ENCODE measurements at places on chromosomes 12 and 14.
A peak's percentile ranks its signal among the peaks of the same experiment; 100 is the strongest.

DNA sequence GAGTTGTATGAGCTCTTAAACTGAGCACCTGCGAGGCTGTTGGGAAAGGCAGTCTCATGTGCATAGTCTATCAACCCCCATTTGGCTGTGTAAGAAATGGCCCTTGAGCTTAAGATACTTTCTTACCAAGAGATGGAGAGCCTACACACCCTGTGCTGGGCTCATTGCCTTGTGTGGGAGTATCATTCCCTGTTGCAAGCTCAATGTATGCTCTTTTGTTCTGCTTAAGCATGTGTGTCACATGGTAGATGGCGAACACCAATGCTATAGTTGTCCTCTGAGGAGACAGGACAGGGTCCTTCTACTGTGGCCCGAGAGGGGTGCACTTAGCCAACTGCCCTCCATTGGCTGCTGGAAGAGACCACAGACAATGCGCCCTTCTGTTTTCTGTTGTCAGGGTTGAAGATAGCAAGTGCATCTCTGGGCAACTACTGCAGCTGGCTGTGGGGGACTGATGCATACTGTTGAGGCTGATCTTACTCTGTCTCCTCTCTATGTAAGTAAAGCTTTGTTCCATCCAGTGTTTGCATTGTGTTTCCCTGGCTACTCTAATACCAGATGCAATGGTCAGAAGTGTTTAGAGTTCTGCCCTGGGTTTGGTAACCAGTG, 79.5 kb downstream of the PTPRB start:
- DNase-seq: no peak

DNA sequence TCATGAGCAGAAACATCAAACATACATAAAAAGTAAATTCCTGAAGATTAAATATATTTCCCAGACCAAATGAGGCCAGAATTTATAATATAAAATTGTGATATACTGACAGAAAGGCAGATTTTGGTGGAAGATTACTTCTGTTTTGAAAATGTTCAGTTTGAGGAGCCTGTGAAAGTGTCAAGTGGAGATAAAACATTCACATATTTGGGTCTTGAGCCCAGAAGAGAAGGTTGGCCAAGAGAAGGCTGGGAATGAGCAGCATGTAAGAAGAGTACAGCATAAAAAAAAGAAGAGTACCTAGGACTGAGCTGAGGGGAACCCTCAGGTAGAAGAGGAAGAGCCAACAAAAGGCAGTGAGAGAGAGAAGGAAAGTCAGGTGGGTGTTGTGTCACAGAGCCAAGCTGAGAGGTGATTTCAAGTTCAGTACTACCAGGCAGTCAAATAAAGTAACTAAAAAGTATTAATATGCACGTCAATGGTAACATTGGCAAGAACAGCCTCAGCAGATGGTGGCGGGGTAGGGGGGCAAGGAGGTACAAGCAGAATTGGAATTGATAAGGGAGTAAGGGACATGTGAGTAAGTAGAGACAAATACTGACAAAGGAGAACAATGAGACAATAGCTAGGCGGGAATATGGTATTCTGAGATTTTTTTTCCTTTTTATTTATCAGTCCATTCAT, 120.7 kb upstream of the TTC7B start:
- no peak for DNase-seq

DNA sequence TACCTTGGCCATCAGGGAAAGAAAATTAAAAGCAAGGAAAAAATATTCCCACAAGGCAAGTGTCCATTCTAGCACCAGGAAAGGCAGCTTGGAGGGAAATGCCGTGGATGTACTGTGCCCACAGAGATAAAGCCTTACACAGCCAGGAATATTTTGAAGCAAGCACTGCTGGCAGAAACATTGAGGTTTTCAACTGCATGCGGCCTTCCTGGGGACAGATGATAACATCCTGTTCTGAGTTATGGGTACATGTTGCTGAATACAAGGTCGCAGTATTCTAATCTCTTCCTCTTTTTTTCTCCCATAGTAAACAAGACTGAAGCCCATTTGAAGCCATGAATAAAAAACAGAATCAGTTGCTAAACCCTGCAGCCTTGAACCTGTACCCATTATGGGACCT, 197.1 kb downstream of the BTG1 start:
- no peak for DNase-seq

- no peak for DNase-seq
These were observed 139.3 kb downstream of the TTC7B start for GRCh38 chr14:90676912-90677311.

DNA sequence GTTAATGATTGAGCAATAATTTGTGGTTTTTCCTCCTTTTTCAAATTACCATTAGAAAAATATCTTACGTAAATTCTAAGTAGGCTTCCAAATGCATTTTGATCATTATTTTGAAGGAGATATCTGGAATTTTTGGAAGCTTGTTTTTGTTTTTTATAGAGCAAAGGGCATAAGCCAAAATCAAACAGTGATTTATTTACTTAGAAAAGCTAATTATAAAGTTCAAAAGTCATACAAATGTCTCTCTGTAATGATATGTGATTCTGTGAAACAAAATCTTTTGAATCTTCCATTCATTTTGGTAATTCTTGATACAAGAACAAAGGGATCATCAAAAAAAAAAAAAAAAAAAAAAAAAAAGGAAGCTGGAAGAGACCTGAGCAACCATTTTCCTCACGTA, 416.8 kb downstream of the ETNK1 start:
- no peak for DNase-seq

DNA sequence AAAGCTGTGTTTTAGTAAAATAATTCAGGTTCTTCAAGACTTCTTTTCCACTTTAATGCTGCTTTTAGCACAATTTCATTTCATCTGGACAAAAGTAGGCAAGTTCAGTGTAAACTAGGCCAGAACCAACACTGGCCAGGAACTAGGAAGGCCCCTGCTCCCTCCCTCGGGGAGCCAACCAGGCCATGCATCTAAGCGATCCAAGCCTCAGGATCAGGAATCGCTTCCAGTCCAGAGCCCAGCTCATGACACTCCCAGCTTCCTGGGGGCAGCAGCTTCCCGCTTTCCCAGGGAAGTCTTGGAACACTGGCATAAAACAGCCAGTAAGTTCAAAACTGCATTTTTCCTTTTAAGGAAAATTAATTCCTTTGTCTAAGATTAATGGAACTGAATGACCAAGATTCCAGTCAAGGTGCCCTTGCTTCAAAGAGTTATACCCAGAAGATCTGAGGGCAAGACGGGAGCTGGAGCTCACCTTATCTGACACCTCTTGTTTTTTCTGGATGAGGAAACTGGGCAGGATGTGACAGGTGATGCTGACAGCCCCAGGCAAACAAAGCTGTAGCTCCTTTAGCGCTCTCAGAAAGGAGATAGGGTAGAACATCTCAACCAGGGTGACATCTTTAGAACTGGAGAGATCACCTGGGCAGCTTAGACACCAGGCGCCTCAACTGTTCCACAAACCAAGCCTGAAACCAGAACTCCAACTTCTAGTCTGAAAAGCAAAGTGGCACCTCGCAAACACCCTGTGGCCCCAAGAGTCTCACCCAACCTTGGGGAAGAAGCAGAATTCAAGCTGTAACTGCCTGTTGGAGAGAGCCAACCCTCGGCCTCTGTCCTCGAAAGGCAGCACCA, 61.4 kb upstream of the PNMA1 start:
- DNase-seq: no peak

GRCh38 chr14:89269404-89269803, 147.6 kb downstream of the FOXN3 start:
- DNase-seq: no peak

- DNase-seq: no peak
These were observed 46.7 kb downstream of the PTGER2 start for GRCh38 chr14:52360831-52361230.

- DNase-seq: no peak
These were observed 13.8 kb downstream of the RAD51B start for GRCh38 chr14:67833403-67833802.

- peak; percentile 68 for DNase-seq
These were observed 73.9 kb downstream of the HSD17B6 start for GRCh38 chr12:56836800-56837663.

DNA sequence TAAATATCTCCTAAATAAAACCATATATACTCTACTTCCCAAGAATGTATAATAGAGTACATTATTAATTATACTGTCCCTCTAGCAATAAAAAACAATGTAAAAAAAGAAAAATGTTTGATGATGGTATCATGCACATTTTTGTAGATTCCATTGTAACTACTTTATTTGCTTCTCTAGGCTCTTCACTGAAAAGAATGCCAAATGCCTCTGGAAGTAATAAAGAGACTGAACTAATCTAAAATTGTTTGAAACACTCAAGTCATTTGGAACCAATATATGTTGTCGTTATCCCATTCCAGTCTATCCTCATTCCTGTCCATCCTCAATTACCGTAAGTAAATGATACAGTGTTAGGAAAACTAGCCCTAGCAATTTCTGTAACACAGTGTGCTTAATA, 233.6 kb downstream of the C12orf50 start:
- DNase-seq: no peak

GRCh38 chr14:39006721-39007410, 96.2 kb downstream of the SEC23A start:
- DNase-seq: no peak

- DNase-seq: no peak
These were observed 108.8 kb downstream of the KITLG start for GRCh38 chr12:88471331-88472045.

DNA sequence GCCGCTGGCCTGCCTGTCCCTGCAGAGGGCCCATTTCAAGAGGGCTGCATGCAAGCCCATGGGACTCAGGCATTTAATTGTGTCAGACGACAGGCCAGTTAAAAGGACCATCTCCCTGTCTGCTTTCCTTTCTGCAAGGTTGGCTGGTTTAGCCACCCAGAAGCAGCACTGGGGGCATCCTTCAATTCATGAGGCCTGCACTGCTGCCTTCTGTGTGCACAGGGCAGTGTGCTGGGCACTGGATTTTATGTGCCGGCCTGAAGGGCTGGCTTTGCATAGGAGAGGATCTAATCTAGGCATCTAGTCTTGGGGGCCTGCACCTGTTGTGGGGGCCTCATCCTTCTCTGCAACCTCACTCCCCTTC, 114.1 kb upstream of the FKBP4 start:
- no peak for DNase-seq

GRCh38 chr12:89884416-89884898, 175.8 kb upstream of the ATP2B1 start:
- no peak for DNase-seq

- no peak for DNase-seq
These were observed 30.8 kb upstream of the CMKLR1 start for GRCh38 chr12:108369736-108370396.

- DNase-seq: no peak
These were observed 42.1 kb upstream of the CNTN1 start for GRCh38 chr12:40650038-40650704.

GRCh38 chr12:18387706-18388105, 126.4 kb downstream of the PIK3C2G start:
- no peak for DNase-seq

DNA sequence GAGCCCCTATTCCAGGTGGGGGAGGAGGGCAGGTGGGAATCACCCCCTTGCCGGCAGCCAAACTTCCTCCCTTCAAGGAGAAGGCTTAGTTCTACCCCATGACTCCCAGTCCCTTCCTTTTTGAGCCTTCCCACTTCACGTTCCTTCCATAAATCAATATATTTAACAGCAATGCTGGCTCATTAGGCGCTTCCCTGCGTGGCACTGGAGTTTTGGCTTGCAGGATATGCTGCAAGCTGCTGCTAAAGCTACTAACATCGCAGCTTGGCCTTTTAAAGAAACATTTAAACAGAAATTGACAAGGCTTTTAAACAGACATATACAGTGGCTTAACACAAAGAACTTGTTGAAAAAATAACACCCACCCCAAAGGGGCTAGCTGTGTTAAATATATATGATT, 308.0 kb upstream of the FKBP4 start:
- no peak for DNase-seq

DNA sequence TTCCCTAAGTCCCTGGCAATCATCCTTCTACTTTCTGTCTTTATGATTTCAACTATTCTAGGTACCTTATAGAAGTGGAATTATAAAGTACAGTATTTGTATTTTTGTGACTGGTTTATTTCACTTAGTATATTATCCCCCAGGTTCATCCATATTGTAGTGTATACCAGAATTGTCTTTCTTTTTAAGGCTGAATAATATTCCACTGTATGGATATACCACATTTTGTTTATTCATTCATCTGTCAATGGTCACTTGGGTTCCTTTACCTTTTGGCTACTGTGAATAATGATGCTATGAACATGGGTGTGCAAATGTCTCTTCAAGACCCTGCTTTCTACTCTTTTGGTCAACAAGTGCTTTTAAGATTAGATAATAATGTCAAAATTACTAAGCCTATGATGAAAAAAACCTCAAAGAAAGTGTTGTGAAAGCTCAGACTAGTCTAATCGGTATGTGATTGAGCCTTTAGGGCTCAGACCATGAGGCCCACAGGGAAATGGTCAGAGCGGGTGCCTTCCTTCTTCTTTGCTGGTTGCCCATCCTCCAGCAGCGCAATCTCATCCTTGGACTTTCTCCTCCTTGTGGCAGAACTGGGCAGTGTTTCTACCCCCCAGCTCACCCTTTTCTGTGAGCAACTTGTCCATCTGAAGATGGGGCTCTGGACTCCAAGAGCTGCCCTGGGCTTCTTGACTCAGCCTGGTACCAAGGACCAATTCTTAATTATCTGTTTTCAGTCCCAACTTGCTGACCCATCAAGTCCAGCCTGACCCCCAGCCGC, 105.4 kb downstream of the TTC8 start:
- DNase-seq: peak; percentile 6

GRCh38 chr12:64650762-64651161, 40.5 kb downstream of the RASSF3 start:
- DNase-seq: no peak

GRCh38 chr12:94594443-94594825, 55.9 kb downstream of the TMCC3 start:
- DNase-seq: no peak

DNA sequence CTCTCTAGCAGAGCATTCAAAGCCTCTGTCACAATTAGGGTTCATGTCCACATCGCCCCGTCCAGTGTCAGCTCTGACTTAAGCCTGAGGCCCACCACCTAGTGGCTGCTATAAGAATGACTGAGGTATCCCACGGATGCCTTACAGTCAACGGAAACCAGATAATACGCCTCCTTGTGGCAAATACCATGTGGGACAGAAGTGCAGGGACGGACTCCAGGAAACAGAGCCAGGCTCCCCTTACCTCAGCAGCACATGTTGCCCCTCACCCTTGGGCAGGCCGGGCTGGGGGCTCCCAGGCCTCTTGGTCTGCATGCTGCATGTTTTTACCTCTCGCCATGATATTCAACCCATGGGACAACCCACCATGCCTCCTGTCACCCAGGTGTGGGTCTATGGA, 86.3 kb downstream of the VWF start:
- peak; percentile 69 for DNase-seq

DNA sequence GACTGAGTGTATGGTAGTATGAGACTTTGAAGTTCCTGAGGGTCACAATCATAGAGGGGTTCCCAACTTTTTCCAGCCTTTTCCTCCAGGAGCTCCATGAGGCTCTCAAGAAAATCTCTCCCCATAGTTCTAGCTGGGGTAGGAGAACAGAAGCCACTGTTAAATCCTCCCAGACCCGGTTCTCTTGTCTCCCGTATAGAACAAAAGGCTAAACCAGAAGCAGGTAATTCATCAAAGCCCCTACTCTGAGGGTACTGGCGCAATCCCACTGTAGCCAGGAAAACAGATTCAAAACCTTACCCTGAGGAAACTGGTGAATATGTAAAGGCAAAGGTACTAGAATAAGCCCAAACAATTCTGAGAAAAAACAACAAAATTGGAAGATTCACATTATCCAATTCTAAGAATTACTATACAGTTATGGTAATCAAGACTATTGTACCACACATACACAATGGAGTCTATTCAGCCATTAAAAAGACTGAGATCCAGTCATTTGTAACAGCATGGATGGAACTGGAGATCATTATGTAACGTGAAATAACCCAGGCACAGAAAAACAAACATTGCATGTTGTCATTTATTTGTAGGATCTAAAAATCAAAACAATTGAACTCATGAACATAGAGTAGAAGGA, 20.5 kb downstream of the OR8S1 start:
- no peak for DNase-seq

Data from activated CD4-positive, alpha-beta T cell treated with anti-CD3 and anti-CD28 coated beads for 36 hours (primary cell).